Fibroblast of the aortic adventitia (primary cell): ENCODE measurements at places on chromosomes 6 and 20.

GRCh38 chr20:48668451-48668946 is 159.3 kb downstream of the PREX1 start:
- peak; percentile 18 for DNase-seq

GRCh38 chr6:34339432-34339831 is 53.0 kb downstream of the NUDT3 start:
- no peak for DNase-seq

DNA sequence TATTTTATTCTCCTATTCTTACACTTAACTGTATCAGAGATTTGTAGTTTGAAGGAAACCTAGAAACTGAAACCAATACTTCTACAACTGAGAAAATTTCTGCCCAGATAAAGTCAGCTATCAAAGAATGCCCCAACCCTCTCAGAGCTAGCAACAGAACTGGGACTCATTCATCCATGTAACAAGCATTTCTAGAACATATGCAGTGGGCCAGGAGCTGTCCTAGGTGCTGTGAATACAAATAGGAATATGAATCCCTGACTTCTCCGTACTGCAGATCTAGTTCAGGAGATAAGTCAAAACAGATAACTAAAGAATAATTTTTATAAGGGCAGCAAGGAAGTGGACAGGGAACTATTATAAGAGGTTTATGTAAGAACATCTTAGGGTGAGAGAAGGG is 654.1 kb upstream of the NOX3 start:
- DNase-seq = peak; percentile 2

- DNase-seq = no peak
Measured at GRCh38 chr6:73811706-73812105, 115.7 kb downstream of the CD109 start.

- DNase-seq = no peak
Measured at GRCh38 chr20:41076776-41077175, 48.2 kb downstream of the TOP1 start.

DNA sequence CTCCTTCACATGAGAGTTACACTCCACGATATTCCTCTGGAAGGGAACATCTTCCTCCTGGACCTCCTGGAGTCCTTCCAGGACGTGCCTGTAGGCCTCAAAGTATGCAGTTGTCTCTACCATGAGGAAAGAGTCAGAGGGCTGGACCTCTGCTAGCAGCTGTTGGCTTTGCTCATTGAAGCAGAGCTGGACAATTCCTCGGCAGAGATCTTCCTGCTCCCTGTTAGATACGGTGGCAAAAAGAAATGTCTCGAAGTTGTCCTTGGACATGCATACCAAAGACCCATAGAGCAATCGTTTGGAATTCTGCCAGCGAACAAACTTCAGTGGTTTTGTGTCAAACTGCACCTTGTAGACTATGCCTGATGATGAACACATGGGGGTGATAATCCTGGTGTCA is 7.7 kb downstream of the ZNFX1 start:
- DNase-seq = peak; percentile 46

- no peak for DNase-seq
Measured at GRCh38 chr20:7291946-7292345, 524.5 kb downstream of the BMP2 start.

- DNase-seq = no peak
Measured at GRCh38 chr20:37755665-37756064, 61.8 kb downstream of the CTNNBL1 start.

- DNase-seq = no peak
Measured at GRCh38 chr6:161211380-161212035, 62.4 kb downstream of the AGPAT4 start.

DNA sequence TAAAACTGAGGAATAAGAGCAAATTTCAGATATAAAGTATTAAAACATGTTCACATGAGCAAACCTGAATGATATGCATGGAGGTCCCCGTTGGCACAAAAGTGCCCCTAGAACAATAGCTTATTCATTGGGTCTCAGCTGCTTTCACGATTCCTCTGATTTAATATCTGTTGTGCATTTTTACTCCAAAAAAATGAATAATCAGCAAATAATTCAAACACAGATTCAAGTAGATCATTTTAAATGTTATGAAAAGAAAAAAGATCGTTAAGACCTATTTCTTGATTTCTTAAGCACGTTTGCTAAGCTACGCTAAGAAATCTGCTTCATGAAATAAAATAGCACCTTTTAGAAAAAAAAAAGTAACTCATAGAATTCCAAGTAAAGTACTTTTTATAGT is 21.7 kb downstream of the HUS1B start:
- no peak for DNase-seq

DNA sequence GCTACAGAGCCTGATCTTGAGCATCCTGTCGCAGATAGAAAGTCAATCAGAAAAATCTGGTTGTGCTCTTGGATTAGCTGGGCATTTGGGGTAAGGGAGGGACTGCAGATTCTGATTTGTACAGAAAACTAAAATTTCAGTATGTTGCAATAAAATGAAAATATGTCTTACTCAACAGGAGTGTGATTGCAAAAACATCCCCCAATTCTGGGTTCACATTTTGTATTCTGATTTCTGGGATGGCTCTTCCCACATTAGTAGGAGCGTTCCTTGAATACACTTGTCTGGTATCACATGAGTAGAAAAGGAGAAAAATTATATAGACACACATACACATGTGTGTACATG is 40.5 kb downstream of the PANK2 start:
- DNase-seq = peak; percentile 53

GRCh38 chr20:15913391-15914025 is 659.7 kb downstream of the KIF16B start:
- DNase-seq = no peak

- no peak for DNase-seq
Measured at GRCh38 chr6:38583523-38583922, 56.2 kb downstream of the BTBD9 start.

GRCh38 chr20:919491-919916 is 3.4 kb upstream of the ANGPT4 start:
- DNase-seq = no peak

DNA sequence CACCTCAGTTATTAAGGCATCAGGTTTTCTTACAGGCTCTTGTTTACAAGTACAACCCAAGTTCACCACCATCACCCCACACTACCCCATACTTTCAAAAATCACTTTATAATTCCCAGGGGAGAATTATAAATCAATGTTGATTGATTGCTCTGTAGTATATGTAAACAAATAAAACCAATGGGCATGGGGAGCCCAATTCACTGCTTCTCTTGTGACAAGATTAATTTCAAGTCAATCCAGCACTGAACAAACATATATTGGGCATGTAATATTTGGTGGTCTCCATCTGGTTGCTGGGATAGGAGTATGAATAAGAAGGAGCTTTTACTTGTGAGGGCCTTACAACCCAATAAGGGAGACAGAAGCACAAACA is 95.8 kb downstream of the CLVS2 start:
- DNase-seq = no peak

- no peak for DNase-seq
Measured at GRCh38 chr6:109332748-109333147, 49.5 kb downstream of the CD164 start.

DNA sequence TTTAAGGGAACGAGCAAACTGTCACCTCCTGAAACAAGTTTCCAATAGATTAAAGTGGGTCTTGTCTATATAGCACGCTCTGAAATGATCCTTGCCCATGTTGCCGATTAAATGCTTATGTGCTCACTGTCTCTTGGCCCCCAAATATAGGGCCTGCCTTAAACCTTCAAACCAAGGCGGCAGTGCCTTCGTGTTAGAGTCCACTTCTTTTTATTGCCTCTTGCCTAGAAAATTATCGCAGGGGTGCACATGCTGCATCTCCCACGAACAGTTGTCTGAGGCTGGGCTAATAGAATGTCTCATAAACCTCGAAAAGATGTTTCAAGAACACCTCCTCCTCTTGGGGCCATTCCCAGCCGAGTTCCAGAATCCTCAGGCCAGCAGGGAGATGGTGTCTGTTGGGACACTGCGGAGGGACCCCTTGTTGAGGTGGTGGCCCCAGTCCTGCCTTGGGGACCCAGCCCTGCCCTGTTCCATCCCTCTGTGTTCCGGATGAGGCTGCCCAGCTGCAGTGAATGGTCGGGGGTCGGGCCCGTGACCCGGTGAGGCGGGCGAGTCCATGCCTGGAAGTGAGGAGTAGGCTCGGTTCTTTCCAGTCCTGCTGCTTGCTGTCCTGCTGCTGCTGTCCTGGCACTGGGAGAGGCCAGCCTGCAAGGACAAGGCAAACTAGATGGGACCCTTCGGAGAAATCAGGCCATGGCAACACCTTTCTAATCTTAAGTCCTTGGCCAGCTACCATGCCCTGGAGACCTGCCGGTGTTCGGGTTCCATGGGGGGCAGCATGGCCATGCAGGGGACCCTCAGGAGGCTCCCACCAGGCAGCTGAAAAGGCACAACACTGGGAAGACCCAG is 34.7 kb upstream of the SLCO4A1 start:
- no peak for DNase-seq

DNA sequence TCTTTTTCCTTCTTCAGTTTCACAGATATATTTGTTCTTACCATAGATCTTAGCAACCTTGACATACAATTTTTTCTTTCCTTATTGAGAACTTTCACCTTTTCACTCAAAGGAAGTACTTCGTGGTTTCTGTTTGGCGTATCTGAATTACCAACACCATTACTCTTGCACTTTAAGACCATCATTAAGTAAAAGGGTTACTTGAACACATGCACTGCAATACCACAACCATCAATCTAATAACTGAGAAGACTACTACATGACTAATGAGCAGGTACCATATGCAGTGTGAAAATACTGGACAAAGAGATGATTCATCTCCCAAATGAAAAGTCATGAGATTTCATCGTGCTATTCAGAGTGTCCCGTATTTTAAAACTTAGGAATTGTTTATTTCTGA is 21.7 kb upstream of the SENP6 start:
- no peak for DNase-seq

DNA sequence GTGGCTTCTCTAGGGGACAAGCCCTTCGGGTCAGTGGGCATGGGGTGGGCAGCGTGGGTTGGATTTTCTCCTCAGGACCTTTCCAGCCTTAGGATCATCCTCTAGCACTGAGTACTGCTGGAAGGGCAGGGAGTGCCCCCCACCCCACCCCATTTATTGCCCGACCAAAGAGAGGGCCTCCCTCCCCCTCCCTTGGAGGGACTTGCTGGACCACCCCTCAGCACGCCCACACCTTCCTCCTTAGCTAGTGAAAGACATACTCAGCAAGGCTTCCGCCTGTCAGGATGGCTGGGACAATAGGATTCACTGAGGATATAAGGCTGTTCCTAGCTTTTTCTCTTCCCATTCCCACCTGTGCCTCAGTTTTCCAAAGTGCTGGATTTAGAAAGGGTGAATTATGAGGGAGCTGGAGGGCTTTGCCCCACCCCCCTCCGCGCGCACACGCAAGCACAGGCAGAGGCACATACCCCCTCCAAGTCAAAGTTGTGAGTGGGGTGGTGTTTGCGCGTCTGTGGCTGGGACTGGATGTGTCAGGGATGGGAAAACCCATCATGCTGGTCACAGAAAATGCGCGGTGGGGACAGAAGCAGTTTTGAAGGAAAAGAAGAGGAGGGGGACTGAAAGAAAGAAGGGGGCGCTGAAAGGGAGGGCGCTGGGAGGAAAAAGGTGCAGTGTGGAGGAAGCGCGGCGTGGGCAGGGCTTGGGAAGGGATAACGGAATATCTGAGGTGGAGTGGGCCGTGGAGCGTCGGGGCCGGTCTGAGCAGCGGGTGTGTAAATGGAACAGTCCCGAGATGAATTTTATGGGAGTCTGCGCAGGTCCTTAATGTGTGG is 693 bp upstream of the SLC29A1 start:
- no peak for DNase-seq

GRCh38 chr20:2285613-2286012 is 10.2 kb upstream of the TGM3 start:
- no peak for DNase-seq

DNA sequence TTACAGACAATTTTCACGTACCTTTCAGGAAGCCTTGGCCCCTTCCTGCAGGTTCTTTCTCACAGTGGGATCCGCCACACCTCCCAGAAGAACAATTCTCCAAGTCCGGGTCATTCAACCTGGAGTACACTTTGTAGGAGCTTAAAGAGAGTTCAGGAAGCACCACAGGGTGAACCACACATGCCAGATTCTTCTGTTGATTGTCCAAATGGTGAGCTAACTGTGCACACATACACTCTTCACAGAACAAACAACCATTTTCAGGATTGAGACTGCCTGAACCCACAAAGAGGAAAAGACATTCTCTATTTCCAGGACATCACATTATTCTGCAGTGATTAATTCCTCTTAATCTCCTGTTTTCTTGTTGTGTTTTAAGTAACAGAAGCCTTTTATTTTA is 51.0 kb downstream of the SCGN start:
- DNase-seq = no peak

- no peak for DNase-seq
Measured at GRCh38 chr20:25197183-25197869, 1.8 kb downstream of the ENTPD6 start.

DNA sequence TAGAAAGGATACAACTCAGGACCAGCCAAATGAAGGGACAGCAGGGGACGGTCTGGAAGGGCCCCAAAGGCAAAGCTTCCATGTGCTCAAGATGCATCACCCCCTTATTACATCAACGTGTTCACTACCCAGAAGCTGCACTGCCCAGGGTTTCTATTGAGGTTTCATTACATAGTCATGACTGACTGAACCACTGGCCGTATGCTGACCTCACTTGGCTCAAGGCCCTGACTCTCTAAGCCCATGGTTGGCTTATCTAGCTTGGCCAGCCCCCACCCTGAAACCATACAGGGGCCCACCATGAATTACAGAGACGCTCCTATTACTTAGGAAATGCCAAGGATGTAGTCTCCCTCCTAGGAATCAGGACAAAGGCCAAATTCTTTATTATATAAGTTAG is 179.4 kb downstream of the FOXC1 start:
- peak; percentile 76 for DNase-seq

GRCh38 chr6:83518816-83519480 is 6.6 kb downstream of the PRSS35 start:
- DNase-seq = peak; percentile 49

GRCh38 chr6:110367825-110368224 is 9.7 kb upstream of the METTL24 start:
- no peak for DNase-seq

DNA sequence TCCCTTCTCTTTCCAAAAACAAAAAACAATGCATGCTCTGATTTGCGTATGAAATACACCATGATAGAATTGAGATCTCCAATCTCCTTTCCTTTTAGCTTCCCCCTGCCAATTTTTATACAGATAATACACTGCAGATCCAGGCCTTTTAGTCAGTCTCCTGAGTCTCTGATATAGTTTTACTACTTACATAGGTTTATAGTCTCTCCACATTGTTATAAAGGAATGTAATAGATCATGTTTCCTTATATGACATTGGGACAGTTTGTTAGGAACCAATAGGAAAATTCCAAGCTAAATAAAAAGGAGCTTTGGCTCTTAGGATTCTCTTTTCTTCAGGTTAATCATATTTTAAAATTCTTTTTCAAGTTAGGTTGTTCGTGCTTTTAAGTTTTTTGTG is 36.5 kb downstream of the TBPL1 start:
- no peak for DNase-seq

GRCh38 chr6:139925894-139926641 is 551.6 kb upstream of the CITED2 start:
- DNase-seq = peak; percentile 92

GRCh38 chr6:160188773-160189172 is 67.2 kb downstream of the SLC22A1 start:
- no peak for DNase-seq

- DNase-seq = peak; percentile 32
Measured at GRCh38 chr20:57688864-57689263, 21.0 kb downstream of the PMEPA1 start.

GRCh38 chr6:160519603-160520042 is 144.5 kb downstream of the LPA start:
- DNase-seq = no peak
